ENCODE measurements at places on chromosomes 6 and 20.

DNA sequence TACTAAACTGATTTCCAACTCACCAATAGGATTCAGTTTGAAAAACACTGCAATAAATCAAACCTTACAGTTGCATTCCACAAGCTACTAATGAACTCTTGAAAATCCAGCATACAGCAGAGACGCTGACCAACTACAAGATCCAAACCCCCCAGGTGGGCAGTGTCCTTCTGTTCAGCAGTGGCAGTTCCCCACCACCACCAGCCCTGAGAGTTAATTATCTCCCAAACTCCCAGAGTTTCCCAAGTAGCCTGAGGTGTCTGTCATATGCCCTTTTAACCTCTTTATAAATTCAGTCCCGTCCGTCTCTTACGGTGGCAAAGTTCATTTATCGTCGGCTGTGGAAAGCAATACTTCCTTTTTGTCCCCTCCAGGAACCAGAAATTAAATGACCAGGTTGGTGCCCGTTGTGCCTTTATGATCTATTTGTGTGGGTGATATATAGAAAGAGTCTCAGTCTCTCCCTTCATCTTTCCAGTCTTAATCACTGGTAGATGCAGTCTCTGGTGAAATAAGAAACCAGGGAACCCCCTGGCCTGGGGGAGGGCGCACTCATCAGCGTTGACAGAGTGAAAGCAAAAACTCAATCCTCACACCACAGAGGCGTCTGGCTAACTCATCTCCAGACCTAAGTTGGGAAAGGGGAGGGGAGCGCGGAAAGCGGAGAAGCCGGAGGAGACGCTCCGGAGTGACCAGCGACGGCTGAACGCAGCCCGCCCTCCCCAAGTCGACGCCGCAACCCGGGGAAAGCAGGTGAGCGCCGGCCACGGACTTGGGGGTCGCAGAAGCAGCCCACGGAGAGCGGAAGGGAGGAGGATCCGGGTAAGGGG lies 717 bp downstream of the MRPL14 start:
- peak; percentile 57 for DNase-seq

- peak; percentile 41 for DNase-seq
These were observed 56.0 kb downstream of the CLIC5 start for GRCh38 chr6:45959534-45960145.

- peak; percentile 9 for DNase-seq
These were observed 54.6 kb upstream of the ECHDC1 start for GRCh38 chr6:127397729-127398630.

DNA sequence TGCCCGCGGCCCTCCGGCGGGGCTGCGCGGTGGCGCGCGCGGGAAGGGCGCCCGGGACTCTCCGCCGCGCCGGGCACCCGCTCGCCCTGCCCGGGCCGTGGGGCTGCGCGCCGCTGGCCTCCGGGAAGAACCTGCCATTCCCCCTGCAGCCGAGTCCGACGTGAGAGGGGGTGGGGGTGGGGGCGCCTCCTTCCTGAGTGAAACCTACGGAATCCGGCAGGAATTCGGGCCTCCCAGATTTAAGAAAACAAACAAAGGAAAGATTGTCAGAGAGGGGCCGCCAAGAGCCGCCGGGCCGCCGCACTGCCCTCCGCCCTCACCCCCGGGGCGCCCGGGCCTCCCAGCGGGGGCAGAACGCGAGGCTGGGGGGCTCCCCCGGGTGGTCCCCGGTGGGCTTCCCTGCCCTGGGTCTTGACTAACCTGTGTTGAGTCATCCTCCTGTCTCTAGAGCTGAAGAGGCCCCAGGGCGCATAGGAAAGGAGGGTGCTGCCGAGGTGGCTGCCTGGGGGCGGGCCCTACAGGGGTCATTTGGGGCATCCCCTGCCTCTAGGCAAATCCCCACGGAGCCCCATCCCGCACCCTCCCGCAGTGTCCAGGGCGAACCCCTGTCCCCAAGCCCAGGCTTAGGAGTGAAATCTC lies 42.2 kb upstream of the FOXP4 start:
- no peak for DNase-seq

DNA sequence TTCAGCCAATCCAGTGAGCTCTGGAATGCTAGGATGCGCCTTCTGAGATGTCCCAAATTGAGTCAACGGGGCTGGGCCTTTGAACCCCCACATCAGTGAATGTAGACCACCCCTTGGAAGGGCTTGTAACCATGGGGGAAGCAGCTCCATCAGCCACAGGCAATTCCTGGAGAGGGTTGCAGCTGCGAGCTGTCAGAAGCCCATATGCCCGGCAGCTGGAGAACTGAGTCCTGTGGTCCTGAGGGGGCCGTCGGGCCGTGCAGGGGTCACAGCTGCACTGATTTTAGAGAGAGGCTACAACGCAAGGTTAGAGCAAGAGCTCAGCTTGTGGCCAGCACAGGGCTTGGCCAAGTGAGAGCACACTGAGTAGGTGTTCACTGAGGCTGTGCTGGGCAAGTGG lies 121.3 kb downstream of the TOX2 start:
- DNase-seq: no peak

GRCh38 chr6:96101564-96101963 lies 85.8 kb downstream of the FUT9 start:
- no peak for DNase-seq

Data from hematopoietic multipotent progenitor cell treated with erythropoietin and hydrocortisone succinate and interleukin-3 and kit ligand, for 6 days (in vitro differentiated cells).